ENCODE measurements at places on chromosomes 1 and 21.

DNA sequence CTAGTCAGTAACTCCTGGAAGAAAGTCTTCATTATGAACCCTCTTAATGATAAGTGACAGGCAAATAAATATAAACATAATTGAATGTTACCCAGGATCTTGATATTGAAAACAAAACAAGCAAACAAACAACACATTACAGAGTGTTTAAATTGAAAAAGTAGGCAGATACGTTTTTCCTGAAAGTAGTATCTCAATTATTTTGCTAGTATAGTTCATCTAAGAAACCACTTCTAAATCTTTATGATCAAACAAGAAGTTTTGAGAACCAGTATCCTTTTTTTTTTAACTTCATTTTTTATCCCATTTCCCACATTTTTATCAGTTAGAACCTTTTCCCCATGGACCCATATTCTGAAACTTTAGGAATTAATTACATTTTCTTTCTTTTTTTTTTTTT is 3.7 kb upstream of the WDR47 start:
- DNase-seq, result no peak

DNA sequence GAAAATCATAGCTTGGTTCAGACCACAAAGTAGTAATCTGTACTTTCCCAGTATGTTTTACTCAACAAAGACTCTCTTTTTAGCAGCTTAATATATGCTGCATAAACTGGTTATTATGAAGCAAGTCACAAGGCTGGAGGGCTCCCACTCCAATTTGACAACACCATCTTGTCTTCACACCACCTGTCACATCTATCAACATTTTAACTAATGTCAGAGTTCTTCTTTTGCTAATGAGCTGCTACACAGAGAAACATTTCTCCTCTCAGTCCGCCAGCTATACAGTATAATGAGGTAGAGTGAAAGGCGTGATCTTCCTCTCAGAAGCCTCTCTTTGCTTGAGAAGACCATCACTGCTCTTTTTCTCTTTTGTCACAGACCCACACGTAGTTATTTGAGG is 230.1 kb downstream of the BARHL2 start:
- DNase-seq, result no peak

- no peak for DNase-seq
Observed at GRCh38 chr1:47650611-47651010, 212.8 kb downstream of the FOXD2 start.

- peak; percentile 84 for DNase-seq
Observed at GRCh38 chr1:151993734-151994496, at the start of gene S100A10. Gene S100A10 (minus strand): TSS chr1:151993859. CDS start chr1:151986230, 7,629 bp downstream.

DNA sequence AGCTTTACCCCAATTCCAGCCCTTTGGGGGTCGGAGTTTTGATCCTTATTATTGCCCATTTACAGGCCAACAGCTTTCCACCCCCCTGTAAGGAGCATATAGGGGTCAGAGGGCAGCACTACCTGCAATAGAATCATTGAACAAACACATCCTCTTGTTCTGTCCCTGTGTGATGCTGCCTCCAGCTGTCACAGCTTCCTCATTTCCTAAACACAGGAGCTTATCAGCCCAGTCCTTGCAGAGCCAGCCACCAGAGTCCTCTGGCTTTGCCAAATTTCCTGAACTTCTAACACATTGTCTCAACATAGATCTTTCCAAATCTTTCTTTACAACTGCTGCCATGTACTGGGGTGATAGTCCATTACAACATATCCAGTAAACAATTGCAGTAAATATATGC is 32.8 kb upstream of the PTBP2 start:
- no peak for DNase-seq

DNA sequence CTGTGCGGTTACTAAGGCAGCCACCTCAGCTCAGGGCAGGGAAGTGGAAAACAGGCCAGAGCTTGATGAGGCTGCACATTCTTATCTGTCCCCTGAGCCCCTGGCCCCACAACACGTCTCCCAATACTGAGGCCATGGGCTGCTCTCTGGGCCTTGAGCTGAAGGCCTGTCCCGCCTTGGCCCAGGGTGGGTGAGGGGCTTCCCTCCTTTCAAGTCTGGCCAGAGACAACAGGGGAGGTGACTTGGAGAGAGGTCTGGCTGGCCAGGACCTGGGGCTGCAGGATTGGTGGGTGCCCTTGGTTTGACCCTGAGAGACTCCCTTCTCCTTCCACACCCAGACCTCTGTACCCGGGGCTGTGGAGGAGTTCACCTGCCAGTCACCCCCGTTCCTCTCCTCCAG is 563.8 kb downstream of the PTPRU start:
- no peak for DNase-seq

DNA sequence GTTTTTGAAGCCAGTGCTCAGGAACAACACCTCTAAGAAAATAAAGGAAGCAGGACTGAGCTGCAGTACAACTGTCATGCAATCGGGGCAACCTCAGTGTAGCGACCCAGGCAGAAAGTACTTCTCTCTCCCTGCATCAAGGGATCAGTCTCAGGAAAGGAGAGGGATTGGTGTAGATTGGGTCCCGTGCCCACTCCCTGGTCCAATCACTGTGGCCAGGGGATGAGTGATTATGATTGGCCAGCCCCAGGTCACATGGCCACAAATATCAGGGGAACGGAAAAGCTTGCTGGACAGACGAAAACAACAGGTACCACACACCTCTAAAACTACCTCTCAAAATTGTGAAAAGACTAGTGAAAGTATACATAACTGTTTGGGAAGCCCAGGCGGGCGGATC is 136.2 kb upstream of the F3 start:
- no peak for DNase-seq

DNA sequence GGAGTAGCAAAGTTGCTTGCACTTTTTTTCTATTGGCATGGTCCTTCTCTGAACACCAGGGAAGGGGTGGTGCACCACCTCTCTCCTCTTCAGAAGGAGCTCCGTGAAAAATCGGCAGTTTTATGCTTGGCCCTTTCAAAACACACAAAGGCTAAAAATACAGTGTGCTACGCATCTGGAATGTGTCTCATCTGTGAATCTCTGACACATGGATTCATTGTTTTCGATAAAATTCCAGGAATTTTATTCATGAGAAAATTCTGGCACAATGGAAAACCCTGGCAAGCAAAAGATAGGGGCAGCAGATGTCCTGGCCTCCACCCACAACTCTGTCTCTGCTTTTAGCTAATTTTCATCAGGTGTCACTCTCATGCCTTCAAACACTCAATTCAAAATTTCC is 42.9 kb downstream of the ERG start:
- DNase-seq, result no peak

- DNase-seq, result no peak
Observed at GRCh38 chr21:19553919-19554615, 1150.5 kb upstream of the TMPRSS15 start.

GRCh38 chr1:203124546-203125317 is 2.8 kb upstream of the ADORA1 start:
- no peak for DNase-seq

DNA sequence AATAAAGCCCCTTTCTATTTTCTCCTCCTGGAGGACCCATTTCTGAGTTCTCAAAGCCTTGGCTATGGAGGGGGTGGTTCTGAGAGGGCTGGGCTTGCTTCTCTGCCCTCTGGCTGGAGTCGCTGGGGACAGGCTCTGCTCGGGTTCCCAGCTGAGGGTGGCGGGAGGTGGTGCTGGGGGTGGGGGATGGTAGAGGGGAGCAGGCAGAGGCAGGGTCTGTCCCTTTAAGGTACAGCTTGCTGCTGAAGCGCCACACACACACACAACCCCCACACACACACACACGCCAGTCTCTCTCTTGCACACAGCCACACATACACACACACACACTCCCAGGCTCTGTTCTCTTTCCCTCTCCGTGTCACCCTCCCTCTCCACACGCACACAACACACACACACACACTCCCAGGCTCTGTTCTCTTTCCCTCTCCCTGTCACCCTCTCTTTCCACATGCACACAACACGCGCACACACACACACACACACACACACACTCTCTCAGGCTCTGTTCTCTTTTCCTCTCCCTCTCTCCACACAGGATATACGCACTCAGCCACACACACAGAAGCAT is 69.8 kb upstream of the SSBP3 start:
- peak; percentile 76 for DNase-seq

DNA sequence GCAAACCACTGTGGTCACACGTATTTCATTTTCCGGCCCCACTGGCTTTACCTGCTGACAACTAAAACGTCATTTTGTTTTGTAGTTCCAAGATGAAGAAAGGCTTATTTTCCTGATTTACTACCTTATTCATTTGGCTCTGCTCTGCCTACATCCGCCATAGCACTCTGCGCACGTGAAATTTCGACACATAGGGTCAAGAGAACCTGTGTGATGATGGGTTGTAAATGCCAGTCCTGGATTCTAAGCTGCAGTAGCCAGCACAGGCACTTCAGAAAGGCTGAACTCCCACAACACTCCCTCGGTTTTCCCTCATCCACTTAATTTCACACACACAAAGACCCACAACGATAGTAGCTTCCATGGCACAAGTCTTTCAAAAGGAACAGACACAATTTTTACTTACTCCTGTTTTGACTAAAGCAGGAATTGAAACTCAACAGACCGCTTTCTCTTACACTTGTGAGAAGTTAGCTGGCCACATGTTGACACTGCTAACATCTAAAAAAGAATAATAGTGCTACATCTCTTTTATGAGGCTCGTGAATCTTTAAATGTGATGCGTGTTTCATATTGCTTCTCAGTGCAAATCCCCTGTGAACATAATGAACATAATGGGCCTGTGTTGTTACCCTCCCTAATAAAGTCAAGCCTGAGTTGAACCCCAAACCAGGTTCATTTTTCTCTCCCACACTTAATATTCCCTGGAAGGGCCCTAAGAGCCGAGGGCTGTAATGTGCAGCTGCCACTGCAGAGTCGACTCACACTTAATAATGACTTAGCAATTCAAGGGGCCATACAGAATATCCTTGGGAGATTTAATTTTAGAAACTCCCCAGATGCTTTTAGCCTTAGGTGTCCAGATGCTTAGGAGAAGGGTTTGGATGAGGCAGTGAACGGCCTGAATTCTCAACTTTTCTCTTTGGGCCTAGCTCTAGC is 1.5 kb upstream of the RUNX1 start:
- no peak for DNase-seq

DNA sequence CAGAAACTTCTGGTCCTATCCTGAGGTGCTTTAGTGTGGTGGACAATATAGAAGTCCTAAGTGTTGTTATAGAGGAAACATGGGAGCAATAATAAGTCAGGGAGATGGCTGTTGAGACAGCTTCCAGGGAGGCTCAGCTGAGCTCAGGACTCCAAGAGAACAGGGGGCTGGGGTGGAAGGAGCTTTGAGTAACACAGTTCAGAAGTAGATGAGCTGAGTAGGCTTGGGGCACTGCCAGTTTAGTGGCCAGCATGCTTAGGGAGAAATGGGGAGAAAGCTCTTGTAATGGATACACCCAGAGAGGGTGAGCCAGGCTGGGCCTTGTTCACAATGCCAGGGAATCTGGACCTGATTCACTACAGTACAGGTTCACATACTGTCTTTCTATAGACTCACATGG is 201.6 kb downstream of the DAB1 start:
- no peak for DNase-seq

DNA sequence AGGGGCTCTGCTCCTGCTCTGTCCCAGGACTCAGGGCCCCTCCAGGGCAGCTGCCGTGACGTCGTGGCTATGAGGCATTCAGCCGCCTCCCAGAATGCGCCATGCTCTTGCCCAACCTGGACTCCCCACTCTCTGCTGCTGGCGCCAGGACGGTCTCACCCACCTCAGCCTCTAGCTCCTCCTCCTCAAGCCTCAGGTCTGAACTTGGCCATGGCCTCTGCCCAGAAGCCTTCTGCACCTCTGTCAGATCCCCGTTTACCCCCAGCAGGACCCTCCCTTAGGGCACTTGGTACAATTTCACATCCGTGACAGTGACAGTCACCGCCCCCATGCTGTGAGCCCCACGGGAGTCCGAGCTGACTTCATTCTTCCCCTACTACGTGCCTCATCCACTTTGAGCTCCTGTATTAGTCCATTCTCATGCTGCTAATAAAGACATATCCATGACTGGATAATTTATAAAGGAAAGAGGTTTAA is 4.9 kb downstream of the CSTB start:
- no peak for DNase-seq

Data from hindlimb muscle (tissue), 1 donor.